ENCODE measurements at places on chromosomes 6 and 20.

GRCh38 chr6:112109262-112109661 lies 21.9 kb downstream of the FAM229B start:
- no peaks in the 10 kb centered on the region for H3K4me1 ChIP-seq
- no peak overlapping the region for H3K27ac ChIP-seq
- no peak for DNase-seq
- no peaks in the 10 kb centered on the region for H3K36me3 ChIP-seq

DNA sequence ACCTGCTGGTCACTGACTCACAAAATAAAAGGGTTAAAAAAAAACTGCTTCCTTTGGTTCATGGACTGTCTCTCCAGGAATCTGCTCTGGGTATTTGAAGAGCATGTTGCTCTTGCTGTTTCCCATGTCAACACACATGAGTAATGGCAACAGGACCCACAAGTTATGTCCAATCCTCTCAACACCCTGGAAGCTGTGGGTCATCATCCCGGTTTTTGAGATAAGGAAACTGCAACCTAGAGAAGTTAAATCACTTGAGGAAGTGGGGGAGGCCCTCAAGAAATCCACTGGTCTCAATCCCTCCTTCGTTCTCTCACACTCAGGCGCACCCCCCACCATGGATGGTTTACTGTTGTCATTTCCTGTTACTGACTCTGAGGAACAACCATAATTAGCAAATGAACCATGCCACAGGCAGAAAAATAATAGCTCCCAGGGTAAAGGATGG lies 12.4 kb downstream of the MAP1LC3A start:
- no peaks in the 10 kb centered on the region for H3K27me3 ChIP-seq
- H3K4me1 ChIP-seq: no peaks in the 10 kb centered on the region
- H3K27ac ChIP-seq: no peak overlapping the region
- H3K4me3 ChIP-seq: no peak overlapping the region
- DNase-seq: no peak

GRCh38 chr6:107965746-107966145 lies 7.7 kb upstream of the SEC63 start:
- H3K36me3 ChIP-seq: no peaks in the 10 kb centered on the region
- H3K27ac ChIP-seq: no peak overlapping the region
- DNase-seq: no peak

DNA sequence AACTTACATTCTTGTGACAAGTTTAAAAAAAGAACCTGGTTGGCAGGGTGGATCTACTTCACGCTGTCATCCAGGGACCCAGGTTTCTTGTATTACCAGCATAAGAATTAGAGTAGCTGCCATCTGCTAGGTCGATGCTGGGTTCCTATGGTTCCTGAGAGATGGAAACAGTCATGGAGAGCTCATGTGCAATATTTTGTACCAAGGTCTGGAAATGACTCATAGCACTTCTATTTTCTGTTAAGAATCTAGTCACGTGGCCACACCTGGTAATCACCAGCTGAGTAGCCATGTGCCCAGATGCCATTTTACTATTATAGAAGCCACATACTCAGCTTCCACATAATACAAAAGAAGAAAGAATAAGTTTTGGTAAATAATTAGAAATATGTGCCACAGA lies 171.3 kb downstream of the CD83 start:
- H3K27ac ChIP-seq: no peak overlapping the region
- no peak overlapping the region for H3K4me3 ChIP-seq
- no peaks in the 10 kb centered on the region for H3K27me3 ChIP-seq
- H3K36me3 ChIP-seq: no peaks in the 10 kb centered on the region

DNA sequence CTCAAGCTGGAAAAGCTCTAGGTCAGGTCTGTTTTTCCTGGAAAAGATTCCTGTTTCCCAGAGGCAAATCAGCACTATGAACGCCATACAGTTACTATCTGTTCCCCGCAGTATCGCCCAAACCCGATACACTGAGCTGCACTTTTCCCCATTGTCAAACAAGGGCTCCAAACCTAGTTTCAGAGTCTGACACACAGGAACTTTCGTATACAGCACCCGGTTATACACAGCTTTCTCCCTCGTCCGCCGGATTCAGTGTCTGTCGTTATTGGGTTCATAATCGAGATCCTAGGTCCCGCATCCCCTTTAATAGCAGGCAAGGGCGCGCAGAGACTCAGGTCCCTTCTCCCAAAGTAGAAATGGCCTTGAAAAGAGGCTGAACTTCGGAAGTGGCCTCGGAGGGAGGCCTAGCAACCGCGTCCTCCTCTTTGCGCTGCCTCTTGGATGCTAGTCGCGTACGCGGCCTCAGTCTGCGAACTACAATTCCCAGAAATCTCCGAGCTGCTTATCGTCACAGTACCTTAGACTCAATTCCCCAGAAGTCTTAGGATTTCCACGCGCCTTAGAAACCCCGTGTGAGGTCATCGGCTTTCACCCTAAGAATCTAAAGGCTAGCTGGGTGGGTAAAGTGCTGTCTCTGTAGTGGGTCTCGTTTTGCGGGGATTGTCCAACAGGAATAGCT lies 34.2 kb downstream of the ZNF391 start:
- no peaks in the 10 kb centered on the region for H3K4me1 ChIP-seq
- no peak overlapping the region for H3K27ac ChIP-seq
- DNase-seq: no peak
- H3K4me3 ChIP-seq: no peak overlapping the region

GRCh38 chr20:23475395-23475794 lies 15.5 kb upstream of the CST8 start:
- H3K36me3 ChIP-seq: no peaks in the 10 kb centered on the region
- no peaks in the 10 kb centered on the region for H3K27me3 ChIP-seq
- H3K4me3 ChIP-seq: no peak overlapping the region
- no peak for DNase-seq

DNA sequence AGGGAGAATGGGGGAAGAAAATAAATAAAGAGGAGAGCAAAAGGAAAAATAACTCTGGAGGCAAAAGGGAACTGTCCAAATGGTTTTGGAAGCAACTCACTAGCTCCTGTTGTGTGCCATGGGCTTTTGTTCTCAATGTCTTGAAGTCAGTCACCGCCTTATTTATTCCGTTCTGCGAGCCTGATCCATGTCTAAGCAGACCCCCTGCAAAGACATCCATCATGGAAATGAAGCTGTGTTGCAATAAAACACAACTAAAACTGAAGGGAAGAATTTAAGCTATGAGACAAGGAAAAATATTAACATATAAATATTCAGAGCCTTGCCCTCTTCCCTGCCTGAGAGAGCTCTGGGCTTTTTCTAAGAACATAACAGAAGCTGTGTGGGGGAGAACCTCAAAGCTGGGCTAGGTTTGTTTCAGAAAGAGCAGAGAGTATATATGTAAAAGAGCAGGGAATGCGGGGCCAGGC lies 373.2 kb upstream of the CNR1 start:
- no peaks in the 10 kb centered on the region for H3K27me3 ChIP-seq
- H3K36me3 ChIP-seq: no peaks in the 10 kb centered on the region
- no peak for DNase-seq
- no peak overlapping the region for H3K4me3 ChIP-seq
- no peaks in the 10 kb centered on the region for H3K4me1 ChIP-seq

All from transverse colon (tissue), 4 donors.